ENCODE measurements at places on chromosomes 6 and 20.

DNA sequence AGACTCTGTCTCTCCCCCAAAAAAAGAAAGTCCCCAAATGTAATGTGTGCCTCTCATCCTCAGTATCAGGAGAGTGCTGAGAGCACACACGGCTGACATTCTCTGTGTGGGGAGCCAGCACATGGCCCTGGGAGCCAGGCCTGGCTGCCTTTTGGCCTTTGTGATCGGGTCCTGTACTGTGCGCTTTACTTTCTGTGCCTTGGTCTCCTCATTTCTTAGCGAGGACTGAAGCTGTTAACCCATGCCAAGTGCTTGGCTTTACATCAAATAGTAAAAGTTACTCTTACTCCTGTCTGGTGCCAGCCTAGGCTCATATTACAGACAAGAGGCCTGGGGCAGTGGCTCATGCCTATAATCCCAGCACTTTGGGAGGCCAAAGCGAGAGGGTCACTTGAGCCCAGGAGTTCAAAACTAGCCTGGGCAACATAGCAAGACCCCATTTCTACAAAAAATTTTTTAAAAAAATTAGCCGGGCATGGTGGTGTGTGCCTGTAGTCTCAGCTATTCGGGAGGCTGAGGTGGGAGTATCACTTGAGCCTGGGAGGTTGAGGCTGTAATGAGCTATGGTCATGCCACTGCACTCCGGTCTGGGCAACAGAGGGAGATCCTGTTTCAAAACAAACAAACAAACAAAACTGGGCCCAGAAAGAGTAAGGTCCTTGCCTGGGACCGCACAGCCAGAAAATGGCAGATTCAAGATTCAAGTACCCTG, 50.3 kb downstream of the SNAI1 start:
- no peak for DNase-seq

DNA sequence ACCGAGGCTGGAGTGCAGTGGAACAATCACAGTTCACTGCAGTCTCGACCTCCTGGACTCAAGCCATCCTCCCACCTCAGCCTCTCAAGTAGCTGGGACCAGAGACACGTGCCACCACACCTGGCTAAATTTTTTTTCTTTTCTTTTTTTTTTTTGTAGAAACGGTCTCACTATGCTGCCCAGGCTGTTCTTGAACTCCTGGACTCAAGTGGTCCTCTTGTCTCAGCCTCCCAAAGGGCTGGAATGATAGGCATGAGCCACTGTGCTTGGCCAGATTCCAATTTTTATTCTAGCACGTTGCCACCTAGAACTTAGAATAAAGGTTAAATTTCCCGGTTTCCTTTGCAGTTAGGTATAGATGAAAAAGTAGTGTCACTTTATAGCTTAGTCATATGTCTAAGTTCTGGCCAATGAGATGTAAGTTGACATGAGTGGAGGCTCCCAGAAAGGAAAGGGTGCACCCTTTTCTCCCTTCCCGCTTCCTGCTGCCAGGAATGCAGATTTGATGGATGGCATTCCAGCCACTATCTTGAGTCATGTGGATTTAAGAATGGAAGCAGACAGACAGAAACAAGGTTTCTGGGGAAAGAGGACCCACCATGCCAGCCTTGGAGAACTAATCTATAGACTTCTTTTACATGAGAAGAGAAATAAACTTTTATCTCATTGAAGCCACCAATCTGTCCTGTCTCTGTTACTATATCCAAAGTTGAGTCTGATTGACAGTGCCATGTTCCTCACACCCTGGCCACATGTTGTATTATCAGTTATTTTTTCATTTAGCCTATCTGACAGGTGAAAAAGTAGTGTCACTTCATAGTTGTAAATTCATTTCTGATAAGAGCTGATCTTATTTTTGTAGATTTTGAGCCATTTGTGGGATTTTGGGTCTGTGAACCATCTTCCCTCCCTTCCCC, 60.6 kb upstream of the NCOA3 start:
- no peak for DNase-seq

DNA sequence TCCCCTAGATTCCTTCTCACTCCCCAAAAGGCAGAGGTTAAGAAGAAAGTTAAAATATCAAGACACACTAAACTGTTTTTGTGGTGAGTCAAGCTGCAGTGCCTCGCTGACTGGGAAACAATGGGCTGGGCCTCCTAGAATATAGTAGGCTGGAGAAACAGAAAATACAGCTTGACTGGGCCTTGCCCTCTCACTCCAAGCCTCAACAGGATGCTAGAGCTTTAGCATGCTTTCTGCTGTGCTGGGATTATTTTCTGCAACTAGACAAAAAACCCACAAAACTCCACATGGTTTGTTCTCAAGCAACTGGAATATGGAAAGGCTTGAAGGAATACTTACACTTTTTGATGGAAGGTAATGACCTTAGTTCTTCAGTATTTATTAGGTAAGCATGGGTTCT, 27.9 kb downstream of the FOXO3 start:
- no peak for DNase-seq

DNA sequence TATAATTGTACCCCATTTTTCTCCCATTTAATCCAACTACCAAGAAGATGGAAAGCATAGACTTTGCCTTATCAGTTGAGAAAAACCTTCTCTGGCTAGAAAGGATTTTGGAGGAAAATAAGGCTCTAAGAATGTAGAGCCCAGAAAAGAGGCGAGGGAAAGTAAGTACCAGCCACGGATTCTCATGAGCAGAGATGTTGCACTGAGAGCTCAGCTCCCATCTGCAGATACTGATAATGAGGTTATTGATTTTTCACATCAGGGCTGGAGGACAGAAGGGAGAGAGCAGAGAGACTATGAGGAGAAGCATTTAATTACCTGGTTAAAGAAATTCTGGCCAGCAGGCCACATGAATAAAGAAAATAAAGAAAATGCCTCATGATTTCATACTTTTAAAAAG, 104.4 kb upstream of the FAM184A start:
- no peak for DNase-seq

GRCh38 chr6:161044335-161044734, 52.8 kb downstream of the MAP3K4 start:
- DNase-seq, result no peak

DNA sequence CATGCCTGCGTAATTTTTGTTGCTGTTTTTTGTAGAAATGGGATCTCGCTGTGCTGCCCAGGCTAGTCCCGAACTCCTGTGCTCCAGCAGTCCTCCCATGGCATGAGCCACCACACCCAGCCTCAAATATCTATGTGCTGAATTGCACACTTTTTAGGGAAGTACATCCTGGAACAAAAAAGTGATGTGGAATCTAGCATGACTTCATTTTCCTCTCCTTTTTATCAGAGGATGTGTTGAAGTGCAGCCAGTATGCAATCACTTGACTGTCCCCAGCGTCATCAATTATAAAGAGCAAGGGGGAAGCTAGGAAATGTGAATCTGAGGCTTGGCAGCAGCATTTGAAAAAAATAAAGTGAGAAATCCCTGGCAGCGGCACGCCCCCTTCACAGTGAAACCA, 6.4 kb upstream of the EXOC2 start:
- no peak for DNase-seq

GRCh38 chr6:111243095-111243494, 155.8 kb downstream of the SLC16A10 start:
- no peak for DNase-seq

DNA sequence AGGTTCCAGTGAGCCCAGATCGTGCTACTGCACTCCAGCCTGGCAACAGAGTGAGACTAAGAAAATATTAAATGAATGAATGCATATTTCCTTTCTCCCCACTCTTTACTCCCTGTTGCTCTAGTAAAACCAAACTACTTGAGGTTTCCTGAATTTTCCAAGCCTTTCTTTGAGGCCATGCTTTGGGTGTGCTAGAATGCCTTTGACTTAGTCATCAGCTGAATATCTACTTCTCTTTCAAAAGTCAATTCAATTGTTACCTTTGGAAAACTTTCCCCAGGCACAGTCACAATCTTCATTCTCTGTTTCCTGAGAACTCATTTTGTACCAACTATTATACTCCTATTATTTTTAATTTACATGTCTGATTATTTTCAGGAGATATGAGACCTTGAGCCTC, 27.5 kb upstream of the CEP85L start:
- DNase-seq, result no peak

DNA sequence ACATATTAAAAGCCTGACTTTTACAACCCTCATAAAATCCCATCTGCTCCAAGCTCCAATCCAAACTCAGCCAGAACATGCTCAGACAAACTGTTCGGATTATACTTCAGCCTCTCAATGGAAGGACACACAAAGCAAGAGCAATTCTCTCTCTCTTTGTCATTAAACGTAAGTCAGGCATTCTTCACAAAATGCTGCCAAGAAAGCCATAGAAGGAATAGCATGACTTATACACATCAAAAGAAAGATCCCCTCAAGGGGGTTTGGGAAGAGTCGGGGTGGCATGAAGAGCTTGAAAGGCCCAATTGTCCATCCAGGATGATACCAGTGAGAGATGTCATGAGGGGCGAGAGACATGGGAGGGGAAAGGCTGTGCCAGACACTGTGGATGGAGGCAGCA, 268.9 kb downstream of the PREX1 start:
- DNase-seq, result no peak

DNA sequence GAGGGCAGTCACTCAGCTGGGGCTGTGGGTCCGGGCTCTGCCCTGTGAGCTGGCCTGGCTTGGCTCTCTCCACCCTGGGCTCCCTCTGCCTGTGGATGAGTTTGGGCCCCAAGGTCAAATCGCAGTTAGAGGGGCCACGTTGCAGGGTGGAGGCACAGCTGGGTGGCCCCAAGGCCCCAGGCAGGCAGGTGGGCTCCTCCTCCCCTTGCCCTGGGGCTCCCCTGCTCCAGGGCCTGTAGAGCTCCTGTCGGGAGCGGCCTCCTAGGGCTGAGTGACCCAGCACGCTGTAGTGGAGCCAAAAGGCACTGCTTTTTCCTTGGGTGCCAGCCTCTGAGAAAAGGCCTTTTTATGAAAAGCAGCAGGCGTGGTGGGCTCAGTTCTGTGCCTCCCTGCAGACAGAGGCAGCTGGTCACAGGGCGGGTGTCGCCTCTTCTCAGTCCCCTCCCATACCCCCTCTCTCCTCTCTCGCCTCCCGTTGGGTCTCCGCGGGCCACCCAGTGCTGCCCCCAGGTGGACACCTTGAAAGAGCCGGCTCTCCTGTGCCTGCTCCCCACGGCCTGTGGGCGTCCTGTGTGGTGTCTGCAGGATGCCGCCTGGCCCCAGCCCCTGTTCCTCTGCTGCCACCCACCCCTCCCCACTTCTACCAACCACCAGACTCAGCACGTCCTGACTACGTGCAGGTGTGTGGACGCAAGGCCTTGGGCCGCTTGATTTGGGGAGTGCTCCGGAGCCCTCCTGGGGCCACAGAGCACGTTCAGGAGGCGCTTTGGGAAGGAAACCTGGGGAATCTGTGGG, 13.2 kb downstream of the SS18L1 start:
- DNase-seq, result peak; percentile 47

DNA sequence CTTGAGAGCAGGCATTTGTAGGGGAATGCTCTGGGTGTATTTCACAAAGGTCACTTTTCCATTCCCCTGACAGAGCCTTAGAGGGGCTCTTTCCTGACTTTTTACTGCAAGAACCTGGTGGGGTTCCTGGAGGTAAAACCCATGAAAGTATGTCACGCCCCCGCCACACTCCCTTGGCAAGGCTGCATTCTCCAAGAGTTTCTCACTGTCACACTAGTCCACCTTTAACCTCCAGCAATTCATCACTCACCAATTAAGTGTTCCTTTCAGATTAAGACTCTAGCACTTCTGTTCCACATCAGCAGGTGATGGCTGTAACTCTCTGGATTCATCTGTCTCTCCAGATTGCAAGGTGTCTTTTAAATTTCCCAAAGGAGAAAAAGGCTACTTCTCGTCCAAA, 32.7 kb upstream of the NKX2-4 start:
- no peak for DNase-seq

DNA sequence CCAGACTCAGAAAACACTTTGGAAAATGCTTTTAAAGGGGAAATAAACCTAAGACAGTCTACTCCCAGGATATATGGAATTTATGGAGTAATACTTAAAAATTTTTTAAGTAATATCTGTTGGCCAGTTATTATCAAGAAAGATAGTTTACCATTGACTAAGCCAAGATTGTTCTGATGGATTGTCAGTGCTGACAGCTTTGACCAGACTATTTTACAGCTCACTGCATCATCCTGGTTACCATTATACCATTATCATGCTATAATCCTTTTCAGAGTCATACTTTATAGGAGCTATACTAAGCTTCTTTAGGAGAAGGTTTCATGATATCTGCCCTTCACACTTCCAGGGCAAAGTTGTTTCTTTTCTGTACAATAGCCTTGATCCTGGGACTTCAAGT, 16.5 kb downstream of the GTF2H5 start:
- DNase-seq, result no peak

DNA sequence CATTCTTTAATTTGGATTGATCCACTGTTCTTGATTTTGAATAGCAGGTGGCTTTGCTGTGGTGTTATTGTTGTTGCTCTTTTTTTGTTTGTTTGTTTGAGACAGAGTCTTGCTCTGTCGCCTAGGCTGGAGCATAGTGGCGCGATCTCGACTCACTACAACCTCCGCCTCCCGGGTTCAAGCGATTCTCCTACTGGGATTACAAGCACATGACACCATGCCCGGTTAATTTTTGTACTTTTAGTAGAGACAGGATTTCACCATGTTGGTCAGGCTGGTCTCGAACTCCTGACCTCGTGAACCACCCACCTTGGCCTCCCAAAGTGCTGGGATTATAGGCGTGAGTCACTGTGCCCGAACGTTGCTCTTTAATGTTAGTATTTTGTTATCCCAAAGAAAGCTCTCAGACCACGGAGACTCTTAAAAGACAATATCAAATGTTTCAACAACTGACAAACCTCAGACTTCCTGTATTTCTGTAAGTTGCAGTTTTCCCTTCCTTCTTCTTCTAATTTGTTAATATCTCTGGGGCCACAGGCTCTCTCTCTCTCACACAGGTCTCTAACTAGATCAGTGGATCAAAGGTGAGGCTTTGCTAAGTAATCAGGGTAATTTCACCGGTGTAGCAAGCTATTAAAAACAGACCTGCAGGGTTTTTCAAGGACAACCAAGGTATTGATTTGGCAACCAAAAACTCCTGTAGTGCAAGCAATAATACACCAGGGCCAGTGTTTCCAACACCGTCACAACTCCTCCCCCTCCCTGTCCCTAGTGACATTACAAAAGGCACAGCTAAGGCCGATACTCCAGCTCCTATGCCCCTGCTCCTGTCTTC, 48.8 kb upstream of the ZNF217 start:
- DNase-seq, result no peak
